H9 (cell line): ENCODE measurements at places on chromosomes 5 and 9. TPM values are rescaled to one million over a fixed set of nuclear protein-coding genes. Genes with fewer than 3 reads are reported as not detected.
A peak's percentile ranks its signal among the peaks of the same experiment; 100 is the strongest.

SPATA31A3 gene
- total RNA-seq = 0.35 and 0.46 TPM in 2 replicates

GRCh38 chr9:12702160-12702758 lies 9.1 kb downstream of the TYRP1 start:
- peak; percentile 54 for DNase-seq

DNA sequence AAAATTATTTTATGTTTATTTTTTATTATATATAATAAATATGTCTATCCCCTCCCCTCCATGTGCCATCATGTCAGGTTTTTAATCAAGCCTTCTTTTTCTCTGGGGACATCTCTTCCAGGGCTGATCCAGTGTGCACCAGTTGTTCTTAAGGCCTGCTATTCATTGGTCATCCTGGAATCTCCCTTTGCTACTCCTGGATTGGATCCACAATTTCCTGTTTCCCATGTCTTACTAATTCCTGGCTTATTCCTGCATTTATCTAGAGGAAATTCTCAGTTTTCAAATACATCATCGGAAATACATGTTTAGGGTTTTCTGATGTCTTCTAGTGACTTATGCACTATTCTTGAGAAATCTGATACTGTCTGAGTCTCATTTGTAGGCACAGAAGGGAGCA lies 56.8 kb downstream of the ANGPTL2 start:
- no peak for DNase-seq

DNA sequence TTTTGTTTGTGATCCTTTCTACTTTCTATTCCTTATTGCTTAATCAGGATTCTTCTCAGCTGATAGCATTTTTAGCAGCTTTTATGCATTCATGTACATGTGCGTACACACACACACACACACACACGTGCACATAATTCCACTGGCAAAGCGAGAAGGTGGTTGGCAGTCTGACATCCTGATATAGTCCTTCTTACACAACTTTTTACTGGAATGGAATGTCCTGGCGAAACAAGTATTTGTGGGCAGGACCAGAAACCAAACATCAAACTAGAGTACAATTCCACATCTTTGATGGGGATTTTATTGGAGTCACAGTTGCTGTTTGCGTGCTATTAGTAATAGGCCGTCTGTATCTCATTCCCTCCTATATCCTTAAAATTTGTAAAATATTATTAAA lies 356.5 kb downstream of the CCDC171 start:
- no peak for DNase-seq

DNA sequence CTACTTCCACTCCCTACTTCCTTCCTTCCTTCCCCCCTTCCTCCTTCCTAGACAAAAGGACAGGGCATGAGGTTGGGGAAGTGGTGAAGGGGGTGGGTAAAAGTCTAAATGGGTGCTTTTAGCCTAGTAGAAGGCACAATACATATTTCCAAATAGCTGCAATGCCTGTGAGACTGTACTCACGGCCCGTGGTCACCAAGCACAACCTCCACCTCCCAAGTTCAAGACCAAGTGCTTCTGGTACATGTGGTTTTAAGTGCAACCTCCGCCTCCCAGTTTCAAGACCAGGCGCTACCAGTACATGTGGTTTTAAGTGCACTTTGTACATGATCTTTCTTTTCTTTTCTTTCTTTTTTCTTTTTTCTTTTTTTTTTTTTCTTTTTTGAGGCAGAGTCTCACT lies 14.5 kb upstream of the NTNG2 start:
- no peak for DNase-seq
